ENCODE measurements at places on chromosomes 4 and X.
A peak's percentile ranks its signal among the peaks of the same experiment; 100 is the strongest.

DNA sequence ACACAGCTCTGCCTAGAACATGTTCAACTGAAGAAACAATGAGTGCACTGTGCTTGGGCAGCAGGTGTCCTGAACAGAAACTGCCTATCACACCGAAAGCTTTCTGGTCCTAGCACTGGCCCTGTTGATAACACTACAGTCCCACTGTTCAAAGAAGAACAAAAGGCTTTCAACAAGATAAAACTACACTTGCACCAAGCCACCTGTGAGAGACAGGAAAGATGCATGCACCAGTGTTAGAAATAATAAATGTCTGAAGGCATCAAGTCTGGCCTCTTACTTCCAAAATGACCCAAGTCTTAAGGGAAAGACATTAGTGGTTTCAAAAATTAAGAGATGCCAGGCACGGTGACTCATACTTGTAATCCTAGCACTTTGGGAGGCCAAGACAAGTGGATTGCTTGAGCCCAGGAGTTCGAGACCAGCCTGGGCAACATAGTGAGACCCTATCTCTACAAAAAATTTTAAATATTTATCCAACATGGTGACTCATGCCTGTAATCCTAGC, 68.7 kb downstream of the APBB2 start:
- no peak for DNase-seq

DNA sequence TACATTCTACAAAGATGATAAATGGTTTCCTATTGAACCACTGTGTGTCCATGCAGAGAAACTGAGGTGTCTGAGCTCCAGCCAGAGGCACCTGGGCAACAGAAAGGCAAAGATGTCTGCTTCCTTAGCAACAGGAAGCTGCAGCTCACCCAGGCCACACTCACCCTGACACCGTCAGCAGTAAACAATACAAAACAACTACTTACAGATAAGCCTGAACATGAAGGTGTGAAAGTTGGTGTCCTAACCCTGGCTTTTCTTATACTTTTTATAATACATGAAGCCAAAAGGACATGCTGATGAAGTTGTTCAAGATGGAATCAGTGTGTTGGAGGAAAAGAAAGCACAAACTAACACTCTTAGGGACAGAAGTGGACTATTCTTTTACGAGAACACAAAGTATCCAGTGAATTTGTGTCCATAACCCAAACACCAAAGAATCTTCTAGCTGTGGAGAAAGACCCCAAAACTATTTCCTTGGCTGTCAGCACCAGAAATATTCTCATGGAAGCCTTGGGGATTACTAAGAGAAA, 117.3 kb downstream of the SYNPO2 start:
- no peak for DNase-seq

GRCh38 chr4:42339935-42340406, 57.3 kb upstream of the SHISA3 start:
- DNase-seq: no peak

- no peak for DNase-seq
Observed at GRCh38 chrX:49978176-49978575, 55.8 kb downstream of the CLCN5 start.

- peak; percentile 99 for DNase-seq
Observed at GRCh38 chrX:13397878-13398818, 78.3 kb upstream of the ATXN3L start.

- no peak for DNase-seq
Observed at GRCh38 chrX:148885203-148885602, 384.8 kb downstream of the AFF2 start.

- peak; percentile 76 for DNase-seq
Observed at GRCh38 chrX:7334253-7334935, 186.4 kb upstream of the PUDP start.

GRCh38 chr4:120633810-120634209, 288.7 kb downstream of the PRDM5 start:
- DNase-seq: no peak

- no peak for DNase-seq
Observed at GRCh38 chr4:187632260-187632995, 363.1 kb upstream of the ZFP42 start.

- no peak for DNase-seq
Observed at GRCh38 chr4:113687067-113687718, 74.3 kb downstream of the CAMK2D start.

GRCh38 chrX:2387614-2388239, 113.0 kb downstream of the DHRSX start:
- no peak for DNase-seq

DNA sequence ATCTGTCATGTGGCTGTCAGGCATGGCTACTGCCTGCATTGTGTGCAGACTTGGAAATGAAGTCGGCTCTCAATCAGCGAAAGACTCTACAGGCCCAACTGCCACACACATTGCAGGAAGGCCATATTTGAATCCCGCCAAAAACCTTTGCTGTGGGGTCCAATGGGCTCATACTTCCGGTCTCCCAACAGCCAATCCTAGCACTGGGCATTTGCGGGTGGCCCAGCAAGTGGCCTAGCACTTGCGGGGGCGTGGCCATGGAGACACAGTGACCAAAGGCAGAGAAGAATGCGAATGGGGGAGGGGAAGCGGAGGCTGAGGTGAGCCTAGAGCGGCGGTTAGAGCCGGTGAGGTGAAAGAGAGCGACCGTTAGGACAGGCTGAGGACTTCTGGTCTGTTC, at the start of gene OTUD6A:
OTUD6A (plus strand) TSS at position 382 of the 400 bp plus-strand sequence. CDS start 68 bp downstream, outside the sequence.
- DNase-seq: no peak

DNA sequence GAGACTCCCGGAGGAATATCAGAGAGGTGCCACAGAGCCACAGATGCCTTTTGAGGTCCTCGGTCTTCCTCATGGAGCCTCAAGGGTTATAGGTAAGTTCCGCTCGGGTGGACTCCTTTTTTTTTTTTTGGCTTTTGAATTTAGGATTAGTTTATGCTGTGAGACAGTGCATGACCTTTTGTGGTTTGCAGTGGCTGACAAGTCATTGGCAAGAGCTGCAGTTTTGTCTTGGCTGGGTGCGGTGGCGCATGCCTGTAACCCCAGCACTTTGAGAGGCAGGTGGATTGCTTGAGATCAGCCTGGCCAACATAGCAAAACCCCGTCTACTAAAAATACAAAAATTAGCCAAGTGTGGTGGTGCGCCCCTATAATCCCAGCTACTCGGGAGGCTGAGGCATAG, 4.5 kb upstream of the GRSF1 start:
- no peak for DNase-seq

DNA sequence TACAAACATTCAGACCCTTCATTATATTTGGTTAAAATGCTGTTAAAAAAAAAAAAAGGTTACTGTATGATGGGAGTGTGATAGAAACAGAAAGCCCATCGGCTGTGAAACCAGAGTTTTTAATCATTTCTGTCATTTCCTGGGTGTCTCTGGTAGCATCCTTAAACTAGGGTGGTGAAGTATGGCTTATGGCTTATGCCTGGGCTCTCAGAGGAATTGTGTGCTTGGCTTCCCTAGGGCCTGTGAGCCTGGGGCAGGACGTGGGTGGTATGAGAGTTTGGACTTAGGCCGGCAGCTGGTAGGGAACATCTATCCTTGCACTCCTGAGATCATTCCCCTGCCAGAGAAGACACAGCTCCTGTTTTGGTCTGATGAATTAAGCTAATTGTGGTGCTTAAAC, 52.2 kb downstream of the DCUN1D4 start:
- no peak for DNase-seq

DNA sequence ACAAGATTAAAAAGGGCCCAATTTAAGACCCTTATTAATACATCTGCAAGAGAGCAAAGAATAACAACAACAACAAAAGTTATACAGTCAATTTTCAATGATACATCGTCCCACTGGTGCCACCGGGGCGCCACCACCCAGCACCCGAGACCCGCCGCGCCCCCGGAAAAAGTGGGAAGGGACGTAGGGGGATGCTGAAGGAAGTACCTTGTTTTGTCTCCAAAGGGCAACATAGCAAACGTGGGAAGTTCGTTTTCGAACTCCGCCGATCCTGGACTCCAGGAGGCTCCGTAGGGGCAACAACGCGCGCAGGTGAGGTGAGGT, 1.7 kb downstream of the PDE5A start:
- no peak for DNase-seq

- DNase-seq: no peak
Observed at GRCh38 chrX:150504397-150505182, 63.8 kb upstream of the MTM1 start.

DNA sequence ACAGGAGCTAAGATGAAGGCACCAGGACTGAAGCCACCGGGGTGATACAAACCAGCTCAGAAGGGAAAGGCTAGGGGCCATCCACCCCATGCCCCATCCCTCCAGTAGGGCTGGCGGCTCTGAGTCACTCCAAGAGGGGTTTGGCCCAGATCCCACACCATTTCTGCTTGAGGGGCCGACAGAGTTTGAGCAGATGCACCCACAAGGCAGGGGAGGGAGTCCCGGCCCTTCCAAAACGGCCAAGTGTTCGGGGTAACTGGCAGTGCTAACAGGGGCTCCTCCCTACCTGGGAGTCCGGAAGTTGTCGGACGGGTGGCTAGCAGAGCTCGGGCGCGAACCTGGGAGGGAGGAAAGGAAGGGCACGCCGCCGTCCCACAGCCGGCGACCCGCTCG, 412 bp downstream of the SLC10A3 start:
- no peak for DNase-seq

DNA sequence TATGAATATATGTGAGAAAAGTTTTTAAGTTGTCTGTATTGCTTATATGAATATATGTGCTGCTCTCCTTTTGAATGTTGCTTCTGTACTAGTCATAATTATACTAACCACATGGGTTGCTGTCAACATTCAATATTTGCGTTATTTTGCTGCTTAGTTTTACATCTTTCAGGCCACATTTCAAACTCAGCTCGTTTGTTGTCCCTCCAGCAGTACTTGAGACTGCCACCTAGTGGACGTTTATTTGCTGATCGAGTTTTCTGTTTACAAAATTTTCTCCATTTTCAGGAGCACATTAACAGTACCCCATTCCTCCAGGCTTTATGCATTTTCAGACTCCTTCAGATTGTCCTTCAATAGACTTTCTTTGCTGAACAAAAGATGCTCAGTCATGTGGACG, 75.8 kb downstream of the NUDT11 start:
- peak; percentile 17 for DNase-seq

GRCh38 chr4:53821179-53821851, 230.0 kb upstream of the LNX1 start:
- DNase-seq: no peak

DNA sequence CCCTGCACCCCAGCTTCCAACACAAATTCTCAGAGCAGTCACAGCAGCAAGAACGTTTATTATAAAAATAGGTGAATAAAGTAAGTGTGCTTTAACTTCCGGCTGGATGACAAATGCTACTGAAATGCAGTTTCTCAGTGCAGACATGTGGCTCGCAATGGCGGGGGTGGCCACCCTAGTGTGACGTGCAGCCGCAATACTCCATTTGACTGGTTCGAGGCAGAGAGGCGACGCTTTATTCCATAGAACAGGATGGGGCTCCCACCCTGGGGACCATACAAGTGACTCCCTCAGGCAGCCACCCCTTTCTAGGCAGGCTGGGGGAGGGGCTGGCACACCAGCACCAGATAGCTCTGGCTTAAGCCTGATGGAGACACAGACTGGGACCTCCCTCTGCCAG, 14.5 kb downstream of the TNIP2 start:
- no peak for DNase-seq

DNA sequence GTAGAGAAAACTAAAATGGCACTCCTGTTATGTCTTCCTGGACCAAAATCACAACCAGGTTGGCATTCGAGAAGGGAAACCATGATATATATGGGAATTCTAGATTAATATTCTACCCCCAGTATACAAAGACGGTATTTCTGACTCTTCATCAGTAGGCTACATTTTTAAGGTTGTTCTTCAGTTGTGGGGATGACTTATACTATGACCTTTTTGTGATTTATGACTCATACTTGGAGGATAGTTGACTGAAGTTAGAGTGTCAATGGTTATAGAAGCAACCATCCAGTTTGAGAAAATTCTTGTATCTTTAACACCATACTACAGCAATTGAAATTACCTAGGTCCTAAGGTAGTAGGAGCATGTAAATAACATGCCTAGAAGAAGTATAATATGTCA, 49.8 kb upstream of the CYSLTR1 start:
- no peak for DNase-seq

GRCh38 chr4:118282692-118283091, 70.1 kb downstream of the PRSS12 start:
- no peak for DNase-seq

DNA sequence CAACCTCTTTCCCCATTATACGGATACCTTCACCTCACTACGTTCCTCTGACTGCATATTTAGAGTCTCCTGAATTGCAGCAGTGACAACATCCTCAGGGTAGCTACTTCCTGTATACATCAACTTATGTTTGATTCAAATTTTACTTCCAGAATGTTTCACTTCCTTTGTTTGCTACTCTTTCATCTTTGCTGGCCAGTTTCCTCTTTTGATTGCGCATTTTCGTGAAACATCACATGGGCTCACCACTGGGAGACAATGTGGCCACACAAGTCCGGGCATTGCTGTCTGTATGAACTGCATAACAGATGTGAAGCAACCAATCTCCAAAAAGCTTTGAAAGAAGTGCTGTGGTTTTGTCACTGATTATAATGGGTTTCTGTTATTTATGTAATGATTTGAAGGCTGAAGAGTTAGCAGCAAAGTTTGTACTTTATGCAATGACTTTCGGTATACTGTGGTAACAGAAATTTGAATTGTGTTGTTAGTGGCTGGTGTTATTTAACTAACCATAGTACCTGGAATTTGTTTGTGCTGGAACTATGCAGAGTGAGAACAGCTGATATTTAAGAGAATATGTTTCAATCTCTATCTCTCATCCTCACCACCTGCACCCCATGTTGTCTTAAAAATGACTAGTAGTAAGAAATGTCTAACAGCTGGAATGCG, 7.4 kb downstream of the SNCA start:
- DNase-seq: no peak

- no peak for DNase-seq
Observed at GRCh38 chrX:49249616-49250015, 14.3 kb downstream of the CCDC22 start.

GRCh38 chr4:86481440-86481839, 112.7 kb upstream of the PTPN13 start:
- no peak for DNase-seq

DNA sequence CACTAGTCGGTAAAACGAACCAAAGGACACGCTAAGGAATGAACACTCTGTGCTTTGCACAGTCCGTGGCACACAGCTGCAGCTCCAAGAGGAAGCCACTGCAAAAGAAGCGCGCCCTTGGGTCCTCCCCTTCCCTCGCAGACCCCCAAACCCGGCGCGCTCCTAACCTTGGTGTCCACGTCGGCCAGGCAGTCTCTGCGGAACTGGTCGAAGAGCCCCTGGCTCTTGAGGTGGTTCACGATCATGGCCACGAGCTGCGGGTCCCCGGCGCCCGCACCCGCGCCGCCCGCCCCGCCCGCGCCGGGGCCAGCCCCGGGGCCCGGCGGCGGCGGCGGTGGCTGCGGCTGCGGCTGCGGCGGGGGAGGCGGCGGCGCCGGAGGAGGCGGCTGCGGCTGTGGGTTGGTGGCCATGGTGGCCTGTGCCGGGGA, 333 bp downstream of the BOD1L1 start:
- no peak for DNase-seq

DNA sequence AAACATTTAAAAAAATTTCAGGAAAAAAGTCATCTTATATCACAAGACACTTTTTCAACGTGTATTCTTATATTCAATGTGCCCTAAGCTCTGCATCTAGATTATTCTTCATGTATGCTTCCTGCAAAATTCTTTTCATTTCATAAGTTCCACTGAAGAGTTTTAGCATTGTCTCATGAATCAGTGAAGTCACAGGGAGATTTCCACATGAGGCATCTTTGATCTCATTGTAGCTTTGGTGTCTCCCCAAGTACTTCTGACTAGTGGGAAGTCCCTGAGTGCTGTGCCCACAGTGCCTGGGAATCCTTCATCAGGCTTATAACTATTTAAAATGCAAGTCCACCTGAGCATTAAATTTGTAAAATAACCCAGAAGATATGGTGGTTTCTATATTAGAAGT, 123.8 kb downstream of the MAD2L1 start:
- DNase-seq: no peak

- DNase-seq: no peak
Observed at GRCh38 chrX:53073115-53073586, 9.0 kb upstream of the TSPYL2 start.

All from AG09309 (cell line).